ENCODE measurements at places on chromosomes 7 and 10. TPM values are rescaled to one million over a fixed set of nuclear protein-coding genes. Genes with fewer than 3 reads are reported as not detected.

DNA sequence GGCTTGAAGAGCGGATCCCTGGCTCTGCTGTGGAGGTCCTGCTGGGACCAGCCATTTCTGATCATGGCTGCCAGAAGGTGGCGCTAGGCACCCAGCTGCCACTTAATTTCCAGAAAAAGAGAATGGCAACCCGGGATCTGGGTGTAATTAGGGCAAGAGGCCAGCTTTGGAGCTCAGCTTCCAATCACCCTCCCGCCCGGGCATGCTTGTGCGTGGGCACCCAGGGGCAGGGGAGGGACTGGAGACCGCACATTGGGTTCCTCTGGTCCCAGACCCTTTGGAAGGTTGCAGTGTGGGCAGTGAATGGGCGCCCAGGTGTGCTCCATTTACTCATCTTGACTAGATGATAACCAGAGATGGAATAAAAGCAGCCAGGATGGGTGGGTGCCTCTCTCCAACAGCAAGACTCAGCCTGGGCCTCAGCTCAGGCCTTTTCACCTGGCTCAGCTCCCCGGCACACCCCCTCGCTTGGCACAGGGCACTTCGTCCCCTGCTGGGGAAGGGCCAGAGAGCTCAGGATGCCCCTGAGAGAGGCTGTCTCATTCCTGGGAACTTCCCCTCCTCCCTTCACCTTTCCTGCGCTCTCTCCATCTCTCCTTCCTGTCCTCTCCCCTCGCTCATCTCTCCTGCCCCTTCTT lies 14.7 kb downstream of the FAM241B start:
- DNase-seq, result peak; percentile 74
- peaks cover 25% of the 10 kb centered on the region for H3K27me3 ChIP-seq
- H3K4me1 ChIP-seq, result no peaks in the 10 kb centered on the region

- H3K36me3 ChIP-seq, result no peaks in the 10 kb centered on the region
- H3K27ac ChIP-seq, result no peak overlapping the region
- no peak for DNase-seq
- no peak overlapping the region for H3K4me3 ChIP-seq
These were observed 99.7 kb downstream of the CCSER2 start for GRCh38 chr10:84427903-84428650.

DNA sequence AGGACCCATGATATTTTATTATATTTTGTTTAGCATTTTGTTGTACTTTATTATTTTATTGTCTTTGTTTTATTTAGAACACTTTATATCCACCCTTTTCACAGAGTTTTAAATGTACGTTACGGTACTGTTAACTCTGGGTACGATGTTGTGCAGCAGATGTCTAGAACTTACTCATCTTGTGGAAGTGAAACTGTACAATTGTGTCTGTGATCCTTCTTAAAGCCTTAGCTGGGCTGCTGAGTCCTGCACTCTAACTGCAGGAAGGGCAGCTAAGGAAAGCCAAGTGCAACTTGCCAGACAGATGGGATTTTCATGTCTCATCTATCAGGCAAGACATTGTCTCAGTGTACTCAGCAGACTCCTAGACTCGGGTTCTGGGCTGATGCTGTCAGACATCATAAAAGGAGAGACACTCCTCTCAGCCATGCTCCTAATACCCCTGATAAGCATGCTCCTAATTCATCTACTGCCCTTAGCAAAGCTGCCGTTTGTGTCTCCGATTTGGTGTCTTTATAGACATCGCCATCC lies 14.6 kb upstream of the INSYN2A start:
- no peak overlapping the region for H3K27ac ChIP-seq
- no peak for DNase-seq
- no peaks in the 10 kb centered on the region for H3K27me3 ChIP-seq
- H3K4me3 ChIP-seq, result no peak overlapping the region
- no peaks in the 10 kb centered on the region for H3K36me3 ChIP-seq

DNA sequence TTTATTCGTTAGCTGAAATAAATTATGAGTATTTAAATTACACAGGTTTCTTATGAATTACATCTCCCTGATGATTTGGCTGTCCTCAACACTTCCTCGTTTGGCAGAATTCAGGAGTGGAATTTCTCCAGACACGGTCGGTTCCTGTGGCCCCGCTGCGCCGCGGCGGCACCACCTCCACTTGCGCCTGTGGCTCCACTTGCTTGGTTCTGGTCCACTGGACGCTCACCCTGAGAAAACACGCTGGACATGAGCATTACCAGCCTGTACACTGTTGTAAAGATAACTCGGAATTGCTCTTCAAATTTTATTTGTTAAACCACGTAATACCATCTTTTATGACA lies 85.3 kb downstream of the ZNF33B start:
- no peak overlapping the region for H3K27ac ChIP-seq
- H3K4me3 ChIP-seq, result peak overlapping the region; percentile 98
- no peaks in the 10 kb centered on the region for H3K36me3 ChIP-seq

The OPALIN gene
- not detected for total RNA-seq

The DLX5 gene
- not detected for total RNA-seq

DNA sequence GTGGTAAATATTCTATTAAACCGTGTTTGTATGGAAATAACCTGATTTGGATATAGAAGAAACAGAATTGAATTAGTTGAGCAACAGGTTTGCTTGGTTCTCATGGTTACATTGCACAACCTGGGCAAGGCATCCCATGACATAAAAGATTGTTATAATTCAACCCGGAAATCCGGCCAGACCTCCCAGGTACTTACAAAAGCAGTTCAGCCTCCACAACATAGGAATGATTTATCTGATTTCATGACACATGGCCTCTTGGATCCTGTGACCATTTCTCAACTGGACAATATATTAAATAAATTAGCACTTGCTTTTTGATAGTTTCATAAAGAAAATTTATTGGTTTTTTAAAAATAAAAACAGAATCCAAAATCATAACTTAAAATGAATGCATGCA lies 55.1 kb upstream of the PTPN12 start:
- peaks cover 11% of the 10 kb centered on the region for H3K4me1 ChIP-seq
- no peaks in the 10 kb centered on the region for H3K27me3 ChIP-seq
- DNase-seq, result peak; percentile 26
- no peak overlapping the region for H3K27ac ChIP-seq

The VAX1 gene
- not detected for total RNA-seq

- H3K4me1 ChIP-seq, result no peaks in the 10 kb centered on the region
- H3K36me3 ChIP-seq, result no peaks in the 10 kb centered on the region
- no peak for DNase-seq
These were observed 58.6 kb upstream of the FEZF1 start for GRCh38 chr7:122363144-122363543.

The MAP3K8 gene
- total RNA-seq, result 3.7 TPM

The ZWINT gene
- total RNA-seq, result 26.7 TPM

DNA sequence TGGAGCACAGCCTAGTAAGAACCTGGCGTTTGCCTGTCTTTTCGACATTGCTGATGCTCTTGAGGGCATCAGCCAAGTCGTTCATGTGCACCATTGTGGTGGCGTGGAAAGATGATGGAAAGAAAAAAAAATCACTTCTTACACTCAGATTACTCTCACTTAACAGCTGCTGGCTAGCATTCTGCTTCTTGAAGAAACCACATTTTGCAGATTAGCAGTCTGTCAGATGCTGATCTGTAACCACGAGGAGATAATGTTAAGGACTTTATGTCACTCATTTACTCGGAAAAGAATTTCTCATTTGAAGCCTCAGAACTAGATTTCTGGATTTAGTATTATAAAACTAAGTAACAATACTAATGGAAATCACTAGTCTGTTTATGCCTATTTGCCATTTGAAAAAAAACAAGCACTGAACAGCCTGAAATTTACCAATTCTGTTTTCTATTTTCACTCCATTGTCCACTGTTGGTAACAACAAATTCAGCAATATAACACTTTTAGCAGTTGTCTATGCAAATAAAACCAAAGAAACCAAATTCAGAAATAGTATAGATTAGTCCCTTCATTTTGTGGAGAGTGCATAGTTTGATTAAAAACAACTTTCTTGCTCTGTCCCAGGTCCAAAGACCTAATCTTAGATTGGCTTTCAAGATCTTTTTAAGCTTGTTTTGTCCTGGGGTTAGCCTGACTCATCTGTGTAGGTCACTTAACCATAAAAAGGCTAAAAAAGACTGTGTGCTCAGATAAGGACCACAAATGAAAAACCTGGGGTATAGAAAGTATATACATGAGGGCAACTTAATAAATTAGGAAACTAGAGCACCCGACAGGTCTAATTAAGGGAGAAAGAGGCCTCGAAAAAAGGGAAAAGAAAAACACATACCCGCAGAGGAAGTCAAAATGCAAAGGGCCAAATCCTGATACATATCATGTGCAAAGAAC lies 67.5 kb downstream of the NT5C2 start:
- no peak for DNase-seq
- peaks cover 16% of the 10 kb centered on the region for H3K36me3 ChIP-seq
- H3K4me3 ChIP-seq, result no peak overlapping the region

- no peaks in the 10 kb centered on the region for H3K36me3 ChIP-seq
- H3K4me3 ChIP-seq, result no peak overlapping the region
- H3K27ac ChIP-seq, result no peak overlapping the region
- peaks cover 9% of the 10 kb centered on the region for H3K4me1 ChIP-seq
These were observed 15.9 kb downstream of the ITGB8 start for GRCh38 chr7:20346577-20346976.

Data from GM23248 (cell line).